ENCODE measurements at places on chromosomes 1 and 21. TPM values are rescaled to one million over a fixed set of nuclear protein-coding genes. Genes with fewer than 3 reads are reported as not detected.

- no peaks in the 10 kb centered on the region for H3K4me1 ChIP-seq
- no peaks in the 10 kb centered on the region for H3K36me3 ChIP-seq
- peaks cover 2% of the 10 kb centered on the region for H3K27me3 ChIP-seq
- H3K4me3 ChIP-seq: no peak overlapping the region
- no peak for DNase-seq
Measured at GRCh38 chr1:3381901-3382300, 72.6 kb upstream of the ARHGEF16 start.

DNA sequence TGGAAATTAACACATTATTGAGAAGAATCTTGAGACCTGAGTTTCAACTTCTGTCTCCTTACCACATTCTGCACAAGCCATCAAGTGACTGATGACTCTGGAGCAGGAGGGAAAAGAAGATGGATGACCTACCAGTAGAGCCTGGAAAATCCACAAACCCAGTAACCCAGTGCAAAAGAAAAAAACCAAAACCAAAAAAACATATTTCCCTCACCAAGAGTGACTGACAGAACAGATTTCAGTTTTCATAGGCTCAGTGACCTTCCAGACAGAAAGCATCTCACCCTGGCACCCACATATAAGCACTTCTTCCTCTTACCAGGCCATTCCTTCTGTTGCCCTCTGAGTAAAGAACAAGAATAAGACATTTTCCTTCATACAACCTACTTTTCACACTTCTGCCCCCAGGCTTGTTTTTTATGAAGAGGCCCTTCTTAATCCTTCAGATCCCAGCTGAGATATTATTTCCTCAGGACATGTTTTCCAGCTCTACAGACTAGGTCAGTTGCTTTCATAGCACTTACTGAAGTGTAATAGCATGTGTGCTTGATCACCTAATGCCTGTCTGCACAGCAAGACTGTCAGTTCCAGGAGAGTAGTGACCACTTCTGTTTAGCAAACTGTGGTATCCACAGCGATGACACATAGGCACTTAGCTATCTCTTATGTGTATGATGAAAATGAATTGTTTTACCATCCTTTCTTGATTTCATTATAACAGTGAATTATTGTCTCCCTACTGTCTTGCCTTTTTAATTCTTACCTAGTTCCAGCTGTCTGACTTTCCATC, 4.0 kb downstream of the TSACC start:
- H3K36me3 ChIP-seq: peaks cover 7% of the 10 kb centered on the region
- no peak overlapping the region for H3K4me3 ChIP-seq
- H3K27ac ChIP-seq: no peak overlapping the region
- H3K27me3 ChIP-seq: peaks cover 16% of the 10 kb centered on the region

- H3K4me3 ChIP-seq: no peak overlapping the region
- no peak for DNase-seq
- H3K36me3 ChIP-seq: no peaks in the 10 kb centered on the region
- no peaks in the 10 kb centered on the region for H3K4me1 ChIP-seq
- H3K27ac ChIP-seq: no peak overlapping the region
Measured at GRCh38 chr1:226979517-226980121, 39.5 kb downstream of the COQ8A start.

DNA sequence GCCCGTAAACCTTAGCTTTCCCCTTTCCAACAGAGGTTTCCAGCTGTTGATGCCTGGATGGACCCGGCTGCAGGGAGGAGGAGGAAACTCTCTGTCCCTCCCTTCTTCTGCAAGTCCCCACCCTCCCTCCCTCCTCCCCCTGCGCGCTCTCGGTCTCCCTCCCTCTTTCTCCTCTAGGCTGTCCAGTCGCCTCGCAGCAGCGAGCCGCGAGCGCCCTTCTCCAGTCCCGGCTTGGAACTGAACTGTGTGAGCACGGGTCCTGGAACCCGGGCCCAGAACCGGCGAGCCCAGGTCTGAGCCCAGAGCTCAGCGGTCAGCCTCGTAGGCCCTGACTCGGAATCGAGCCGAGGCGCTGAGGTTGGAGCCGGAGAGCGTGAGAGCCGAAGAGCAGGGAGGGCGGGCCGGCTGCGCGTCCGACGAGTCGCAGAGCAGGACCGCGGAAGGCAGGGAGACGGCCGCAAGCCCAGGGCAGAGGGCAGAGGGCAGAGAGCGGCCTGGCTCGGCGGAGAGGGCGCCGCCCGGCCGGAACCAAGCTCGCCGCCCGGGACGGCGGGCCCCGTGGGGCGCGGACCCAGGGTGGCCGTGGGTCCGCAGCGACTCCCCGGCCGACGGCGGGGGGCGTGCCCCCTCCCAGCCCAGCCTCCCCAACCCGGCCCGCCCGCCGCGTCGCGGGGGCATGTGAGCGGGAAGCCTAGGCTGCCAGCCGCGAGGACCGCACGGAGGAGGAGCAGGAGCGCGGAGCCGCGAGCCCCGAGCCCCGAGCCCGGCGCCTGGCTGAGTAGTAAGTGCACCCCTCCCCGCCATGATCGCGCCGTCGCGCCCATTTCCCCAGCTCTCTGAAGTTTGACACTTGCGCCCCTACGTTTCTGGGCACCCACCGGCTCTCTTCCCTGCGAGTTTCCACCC, at the start of gene SOX13:
Gene SOX13 (plus strand): TSS at position 185 of the 906 bp plus-strand sequence. CDS start 39,801 bp downstream, outside the sequence.
- no peaks in the 10 kb centered on the region for H3K36me3 ChIP-seq
- H3K4me3 ChIP-seq: peak within 1 kb of the TSS; percentile 73
- peaks cover 18% of the 10 kb centered on the region for H3K4me1 ChIP-seq

The CD1B gene
- not detected for total RNA-seq

The DMAP1 gene
- total RNA-seq: 34.9 TPM

- no peaks in the 10 kb centered on the region for H3K27me3 ChIP-seq
- no peaks in the 10 kb centered on the region for H3K36me3 ChIP-seq
- H3K4me1 ChIP-seq: no peaks in the 10 kb centered on the region
- DNase-seq: no peak
Measured at GRCh38 chr1:165205145-165205544, 151.4 kb downstream of the LMX1A start.

The OR2T11 gene
- total RNA-seq: not detected

- DNase-seq: no peak
- no peak overlapping the region for H3K4me3 ChIP-seq
- no peaks in the 10 kb centered on the region for H3K4me1 ChIP-seq
- H3K27ac ChIP-seq: no peak overlapping the region
- H3K27me3 ChIP-seq: no peaks in the 10 kb centered on the region
Measured at GRCh38 chr1:3217181-3217641, 148.2 kb downstream of the PRDM16 start.
